ENCODE measurements at places on chromosomes 11 and 22.
A peak's percentile ranks its signal among the peaks of the same experiment; 100 is the strongest.

- no peak for DNase-seq
Observed at GRCh38 chr11:76806608-76807205, 23.6 kb downstream of the TSKU start.

DNA sequence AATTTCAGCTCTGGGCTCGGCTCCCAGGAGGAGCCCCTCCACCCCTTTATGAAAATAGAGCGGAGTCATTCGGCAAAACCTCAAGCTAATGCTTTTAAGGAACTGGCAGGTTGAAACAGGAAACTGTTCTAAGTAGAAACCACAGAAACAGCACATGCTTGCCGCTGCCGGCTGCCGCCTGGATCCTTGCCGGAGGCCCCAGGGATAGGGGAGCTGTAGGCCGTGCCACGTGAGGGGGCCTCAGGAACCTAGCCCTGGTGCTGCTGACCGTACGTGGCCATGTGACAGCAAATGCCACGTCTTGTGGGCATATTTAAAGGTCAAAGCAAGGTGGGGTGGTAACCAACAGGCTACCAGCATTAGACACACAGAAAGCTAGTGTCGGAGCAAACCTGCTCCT lies 77.9 kb upstream of the TIMP3 start:
- peak; percentile 59 for DNase-seq

GRCh38 chr11:3133261-3134217 lies 31.6 kb downstream of the OSBPL5 start:
- DNase-seq = peak; percentile 21

DNA sequence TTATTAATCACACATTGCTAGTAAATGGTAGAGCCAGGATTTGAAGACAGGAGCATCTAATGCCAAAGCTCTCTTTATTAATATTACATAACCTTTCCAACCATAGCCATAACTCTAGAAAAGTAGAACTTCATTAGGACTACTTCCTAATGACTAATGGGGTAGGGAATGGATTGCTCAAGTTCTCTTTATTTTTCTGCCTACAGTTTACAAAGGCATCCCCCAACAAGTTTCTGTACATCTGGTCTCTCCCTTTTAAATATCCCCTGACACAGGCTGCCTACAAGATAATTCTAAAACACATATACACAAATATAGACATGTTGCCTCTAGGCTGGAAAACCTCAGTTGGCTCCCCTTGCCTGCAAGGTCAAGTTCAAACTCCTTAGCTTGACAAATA lies 534.9 kb downstream of the SOX6 start:
- DNase-seq = no peak

GRCh38 chr11:20584093-20584774 lies 15.2 kb upstream of the SLC6A5 start:
- no peak for DNase-seq

GRCh38 chr22:41401781-41402648 lies 20.3 kb downstream of the TEF start:
- no peak for DNase-seq

DNA sequence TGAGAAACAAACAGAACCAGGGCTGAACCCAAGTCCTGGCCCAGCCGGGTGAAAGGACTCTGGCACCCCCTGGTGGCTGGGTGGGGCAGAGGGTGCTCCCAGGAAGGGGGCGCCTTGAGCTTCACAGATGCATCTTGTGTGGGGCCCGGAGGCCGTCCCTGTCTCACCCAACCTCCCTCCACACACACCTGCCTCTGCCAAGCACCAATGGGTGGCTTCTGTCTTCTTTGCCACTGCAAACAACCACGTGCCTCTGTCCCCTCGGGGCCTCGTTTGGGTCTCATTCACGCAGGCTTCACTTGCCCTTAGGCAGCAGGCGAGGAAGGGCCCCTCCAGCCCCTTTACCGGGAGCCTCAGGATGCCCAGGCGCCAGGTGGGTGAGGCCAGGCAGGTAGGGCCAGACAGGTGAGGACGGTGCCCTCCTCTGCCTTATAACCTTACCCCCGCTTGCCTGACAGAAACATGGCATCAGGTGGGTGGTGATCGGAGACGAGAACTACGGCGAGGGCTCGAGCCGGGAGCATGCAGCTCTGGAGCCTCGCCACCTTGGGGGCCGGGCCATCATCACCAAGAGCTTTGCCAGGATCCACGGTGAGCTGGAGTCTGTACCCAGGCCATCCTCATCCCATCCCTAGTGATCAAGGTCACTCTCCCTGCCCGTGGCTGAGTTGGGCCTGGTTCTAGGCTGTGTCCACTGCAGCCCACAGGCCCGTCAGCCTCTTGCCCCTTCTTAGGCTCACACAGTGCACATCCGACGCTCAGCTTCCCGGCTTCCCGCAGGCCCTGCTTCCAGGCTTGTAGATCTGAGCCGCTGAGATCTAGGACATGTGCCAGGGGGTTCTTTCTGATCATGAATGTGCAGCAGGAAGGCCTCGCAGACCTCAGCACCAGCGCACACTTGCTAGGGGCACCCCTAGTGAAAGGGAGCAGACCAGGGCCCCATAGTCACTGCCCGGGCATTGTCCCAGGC lies 17.2 kb downstream of the POLR3H start:
- peak; percentile 55 for DNase-seq

DNA sequence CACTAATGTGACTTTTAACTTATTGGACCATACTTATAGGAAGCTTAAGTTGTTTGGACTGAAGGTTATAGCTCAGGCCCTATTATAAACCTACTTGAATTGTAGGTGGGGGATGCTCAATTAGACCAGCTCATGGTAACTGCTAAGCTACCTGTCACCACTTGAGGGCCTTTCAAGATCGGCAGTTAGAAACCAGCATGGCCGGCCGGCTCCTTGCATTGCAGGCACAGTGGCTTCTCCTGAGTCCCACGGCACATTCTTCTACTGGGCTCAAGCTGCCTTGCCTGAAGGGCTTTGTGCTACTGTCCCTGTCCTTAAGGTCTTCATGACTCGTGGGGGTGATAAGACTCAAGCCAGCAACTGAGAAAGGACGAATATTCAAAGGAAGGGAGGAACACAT lies 70.8 kb downstream of the TBC1D22A start:
- no peak for DNase-seq

- DNase-seq = peak; percentile 87
Observed at GRCh38 chr11:35662649-35663407, at the start of gene TRIM44. TRIM44 (plus strand) TSS chr11:35662775; CDS start chr11:35663112, 337 bp downstream.
